ENCODE measurements at places on chromosomes 11 and 22.

DNA sequence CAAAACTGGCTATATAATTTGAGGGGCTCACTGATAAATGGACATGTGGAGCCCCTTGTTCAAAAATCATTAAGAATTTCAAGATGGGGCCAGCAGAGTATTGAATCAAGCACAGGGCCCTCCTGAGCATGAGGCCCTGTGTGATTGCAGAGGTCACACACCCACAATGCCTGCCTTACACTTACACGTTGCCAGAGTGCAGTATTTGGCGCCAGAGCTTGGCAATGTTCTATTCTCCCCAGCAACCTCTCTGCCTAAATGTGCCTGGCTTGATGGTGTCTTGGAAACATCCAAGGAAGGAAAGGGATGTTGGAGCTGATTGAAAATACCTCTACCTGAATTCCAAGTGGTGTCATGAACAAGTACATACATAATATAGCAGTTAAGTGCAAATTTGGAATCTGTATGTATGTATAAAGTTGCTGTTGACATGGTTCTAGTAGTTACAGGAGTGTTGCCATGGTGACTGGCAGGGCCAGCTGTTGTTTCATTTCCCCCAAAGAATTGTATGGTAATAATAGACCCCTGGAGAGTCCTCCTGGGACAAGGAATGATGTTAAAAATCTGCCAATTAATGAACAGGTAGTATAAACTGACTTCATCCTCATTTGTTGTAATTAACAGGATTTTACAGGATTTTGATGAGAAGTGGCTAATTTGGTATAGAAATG is 205.7 kb upstream of the NAV2 start:
- DNase-seq, result no peak

- no peak for DNase-seq
Observed at GRCh38 chr11:87193756-87194470, 156.2 kb downstream of the TMEM135 start.

GRCh38 chr22:24996420-24996952 is 44.0 kb downstream of the KIAA1671 start:
- no peak for DNase-seq

GRCh38 chr11:2377511-2378443 is 667 bp downstream of the CD81 start:
- no peak for DNase-seq

DNA sequence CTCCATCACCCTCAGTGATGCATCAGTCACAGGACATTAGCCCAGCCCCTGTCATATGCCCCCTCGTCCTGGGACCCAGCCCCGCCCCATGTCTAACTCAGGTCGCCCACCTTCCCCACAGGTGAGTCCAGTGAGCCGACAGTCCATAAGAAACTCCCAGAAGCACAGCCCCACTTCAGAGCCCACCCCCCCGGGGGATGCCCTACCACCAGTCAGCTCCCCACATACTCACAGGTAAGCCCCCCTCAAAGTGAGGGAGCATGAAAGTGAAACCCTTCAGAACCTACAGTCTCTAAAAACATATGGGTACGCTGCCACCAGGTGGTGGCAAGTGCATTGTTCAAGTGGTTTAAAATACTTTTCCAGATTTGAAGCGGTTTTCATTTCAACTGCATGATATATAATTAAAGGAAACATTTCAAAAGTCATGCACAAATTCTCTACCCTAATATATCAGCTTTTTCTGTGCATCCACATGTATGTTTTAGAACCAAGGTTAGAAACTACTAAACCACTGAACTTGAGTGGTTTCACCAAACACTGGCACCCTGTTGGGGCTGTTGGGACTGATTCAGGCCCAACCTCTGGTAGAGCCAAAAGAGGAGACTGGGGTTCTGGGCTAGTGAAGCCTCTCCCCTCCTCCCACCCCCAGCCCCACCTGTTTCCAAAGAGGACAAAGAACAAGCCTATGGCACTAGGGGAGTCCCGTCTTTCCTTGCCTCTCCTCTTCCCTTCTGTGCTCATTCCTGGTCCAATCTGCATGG is 17.3 kb downstream of the EPS8L2 start:
- DNase-seq, result no peak

GRCh38 chr11:116224154-116224888 is 548.5 kb downstream of the BUD13 start:
- DNase-seq, result peak; percentile 2

DNA sequence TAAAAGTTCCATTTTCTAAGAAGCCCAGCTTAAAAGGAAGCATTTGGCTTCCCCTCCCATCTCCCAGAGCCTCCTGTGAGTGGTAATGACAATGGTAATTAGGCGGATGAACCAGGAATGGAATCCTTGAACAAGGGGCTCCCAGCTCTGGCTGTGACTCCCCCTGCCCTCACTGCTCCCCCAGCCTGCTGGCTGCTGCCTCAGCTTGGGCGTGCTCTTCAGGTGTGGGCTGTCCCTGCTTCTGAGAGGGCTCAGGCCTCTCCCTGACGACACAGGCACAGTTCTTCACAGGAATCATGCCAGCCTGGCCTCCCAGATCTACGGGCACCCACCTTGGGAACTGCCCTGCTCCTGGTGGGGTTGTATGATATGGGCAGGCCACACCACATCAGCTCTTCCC is 81.7 kb upstream of the NARS2 start:
- no peak for DNase-seq

- DNase-seq, result peak; percentile 57
Observed at GRCh38 chr22:40651563-40652501, 15.3 kb upstream of the MRTFA start.

GRCh38 chr11:26715133-26715532 is 6.7 kb downstream of the SLC5A12 start:
- DNase-seq, result no peak

DNA sequence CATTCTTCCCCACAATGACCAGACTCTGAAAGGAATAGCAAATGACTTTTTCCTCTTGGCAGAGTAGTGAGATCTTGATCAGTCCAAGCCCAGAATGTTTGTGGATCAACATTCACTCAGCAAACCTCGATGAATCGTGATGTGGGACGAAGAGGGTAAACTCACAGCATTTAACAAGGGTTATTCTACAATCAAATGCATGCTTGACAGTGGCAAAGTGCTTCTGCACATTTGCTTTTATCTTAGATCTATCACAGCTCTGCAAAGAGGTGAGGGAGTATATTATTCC is 31.8 kb downstream of the TMPRSS5 start:
- no peak for DNase-seq

GRCh38 chr11:82988936-82989627 is 82.6 kb downstream of the RAB30 start:
- no peak for DNase-seq

GRCh38 chr11:126884594-126884993 is 116.0 kb downstream of the KIRREL3 start:
- no peak for DNase-seq

DNA sequence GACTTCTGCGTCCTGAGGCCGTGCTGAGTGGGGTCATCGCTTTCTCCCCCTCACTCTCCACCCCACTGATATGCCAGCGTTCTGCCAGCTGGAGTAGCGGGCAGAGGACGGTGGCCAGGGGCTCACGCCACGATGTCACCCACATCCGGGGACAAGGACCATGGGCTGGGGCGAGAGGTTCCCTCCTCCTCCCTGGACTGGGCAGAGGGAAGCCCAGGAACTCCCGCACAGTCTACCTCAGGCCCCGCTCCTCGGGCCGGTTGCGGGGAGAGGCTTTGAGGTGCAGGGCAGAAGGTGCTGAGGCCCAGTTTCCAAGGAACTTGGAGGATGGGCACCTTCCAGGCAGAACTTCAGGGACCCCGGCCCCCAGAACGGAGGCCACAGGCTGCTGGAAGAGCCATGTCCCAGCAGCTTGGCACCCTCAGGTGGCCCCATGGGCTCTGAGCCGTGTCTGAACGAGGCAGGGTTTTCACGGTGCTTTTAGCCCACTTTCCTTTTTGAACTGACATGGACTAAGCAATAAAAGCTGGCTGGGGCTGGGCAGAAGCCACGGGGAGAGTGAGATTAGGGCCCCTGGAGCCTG is 25.4 kb downstream of the ADAMTS15 start:
- no peak for DNase-seq

- DNase-seq, result no peak
Observed at GRCh38 chr11:130209128-130209932, 49.7 kb downstream of the ST14 start.

DNA sequence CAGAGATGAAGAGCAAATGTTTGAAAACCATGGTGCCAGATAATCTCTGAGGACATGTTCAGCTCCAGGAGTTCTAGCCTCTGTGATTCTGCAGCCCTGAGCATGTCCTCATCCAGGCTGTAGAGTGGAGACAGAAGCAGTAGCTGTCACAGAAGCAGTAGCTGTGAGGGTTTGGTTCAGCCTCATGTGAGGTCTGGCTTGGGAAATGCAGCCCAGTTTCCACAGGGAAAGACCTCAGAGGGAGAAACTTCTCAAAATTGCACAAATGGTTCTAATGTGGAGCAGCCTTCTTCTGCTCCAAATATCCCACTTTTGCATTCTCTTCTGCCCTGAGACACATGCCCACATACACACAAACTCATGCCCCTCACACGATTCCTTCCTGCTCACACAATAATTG is 48.4 kb downstream of the DBX1 start:
- no peak for DNase-seq

DNA sequence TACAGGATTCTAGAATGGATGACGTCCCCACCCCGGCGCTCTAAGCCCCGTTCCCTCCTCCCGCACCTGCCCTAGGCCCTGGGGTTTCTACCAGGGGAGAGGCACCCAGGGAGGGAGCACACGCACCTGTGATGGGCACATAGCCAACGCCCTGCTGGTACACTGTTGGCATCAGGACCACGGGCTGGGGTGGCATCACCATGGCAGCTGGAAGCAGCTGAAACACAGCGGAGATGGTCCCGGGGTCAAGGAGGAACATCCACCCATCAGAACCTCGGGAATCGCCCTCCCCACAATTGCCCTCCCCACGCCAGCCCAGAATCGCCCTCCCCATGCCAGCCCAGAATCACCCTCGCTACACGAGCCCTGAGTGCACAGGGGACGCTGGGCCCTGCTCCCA is 23.6 kb downstream of the TOLLIP start:
- no peak for DNase-seq
